ENCODE measurements at places on chromosomes 4 and X.
A peak's percentile ranks its signal among the peaks of the same experiment; 100 is the strongest.

GRCh38 chr4:111943796-111944203 lies 201.5 kb upstream of the FAM241A start:
- DNase-seq: peak; percentile 34

GRCh38 chr4:168667921-168668320 lies 171.1 kb downstream of the PALLD start:
- no peak for DNase-seq

DNA sequence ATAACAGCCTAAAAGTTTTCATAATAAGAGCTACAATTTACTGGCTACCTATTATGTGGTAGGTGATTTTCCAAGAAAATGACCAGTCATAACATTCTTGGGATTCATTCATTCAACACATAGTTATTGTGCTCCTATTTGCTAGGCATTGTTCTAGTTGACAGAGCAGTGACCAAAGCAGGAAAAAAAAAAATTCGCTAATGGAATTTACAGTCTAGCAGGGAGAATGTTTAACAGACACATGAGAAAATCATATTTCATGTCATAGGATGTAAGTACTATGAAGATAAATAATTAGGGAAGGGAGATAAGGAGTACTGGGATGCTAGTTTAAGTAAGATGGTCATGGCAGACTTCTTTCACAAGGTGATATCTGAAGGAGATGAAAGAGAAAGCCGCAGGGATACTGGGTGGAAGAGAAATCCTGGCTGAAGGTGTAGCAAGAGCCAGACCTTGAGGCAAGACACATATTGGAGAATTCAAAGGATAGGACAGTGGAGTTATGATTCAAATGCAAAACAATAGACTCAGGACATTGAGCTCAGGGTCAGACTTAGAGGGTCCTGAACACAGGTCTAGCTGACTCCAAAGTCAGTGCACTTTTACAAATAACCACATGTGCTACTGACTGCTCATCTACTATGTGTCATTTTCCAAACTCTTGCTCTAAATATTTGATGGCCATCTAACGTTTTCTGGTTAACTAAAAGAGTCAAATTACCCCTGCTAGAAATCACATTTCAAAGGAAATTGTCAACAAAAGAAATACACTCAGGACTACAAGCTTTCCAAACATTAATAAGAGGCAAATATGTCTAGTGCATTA lies 20.4 kb downstream of the SPCS3 start:
- no peak for DNase-seq

GRCh38 chrX:77622672-77623071 lies 163.3 kb downstream of the ATRX start:
- DNase-seq: no peak

GRCh38 chrX:13770013-13770535 lies 35.5 kb downstream of the OFD1 start:
- DNase-seq: no peak

- DNase-seq: peak; percentile 43
Measured at GRCh38 chr4:109803924-109804571, 2.2 kb upstream of the CFI start.

DNA sequence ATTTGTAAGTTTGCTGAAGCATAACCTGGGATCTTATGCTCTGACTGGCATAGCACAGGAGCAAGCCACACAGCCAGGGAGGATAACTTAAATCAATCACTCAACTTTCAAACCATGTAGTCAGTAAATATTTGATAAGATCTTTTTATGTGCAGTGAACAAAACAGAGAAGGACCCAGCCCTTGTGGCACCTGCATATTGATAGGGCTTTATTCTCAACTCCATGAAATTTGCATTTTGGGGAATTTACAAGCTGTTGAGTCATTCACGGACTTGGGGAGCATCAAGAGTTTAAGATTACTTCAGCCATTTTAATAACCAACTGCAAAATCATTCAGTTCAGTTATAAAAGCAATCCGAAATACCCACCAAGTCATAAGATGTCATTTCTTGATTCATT lies 122.6 kb downstream of the COMMD8 start:
- no peak for DNase-seq

Measured in retina (tissue), 1 donor.